ENCODE measurements at places on chromosomes 16 and 17.

GRCh38 chr16:10879681-10880589 lies 2.9 kb downstream of the CIITA start:
- no peak for DNase-seq

DNA sequence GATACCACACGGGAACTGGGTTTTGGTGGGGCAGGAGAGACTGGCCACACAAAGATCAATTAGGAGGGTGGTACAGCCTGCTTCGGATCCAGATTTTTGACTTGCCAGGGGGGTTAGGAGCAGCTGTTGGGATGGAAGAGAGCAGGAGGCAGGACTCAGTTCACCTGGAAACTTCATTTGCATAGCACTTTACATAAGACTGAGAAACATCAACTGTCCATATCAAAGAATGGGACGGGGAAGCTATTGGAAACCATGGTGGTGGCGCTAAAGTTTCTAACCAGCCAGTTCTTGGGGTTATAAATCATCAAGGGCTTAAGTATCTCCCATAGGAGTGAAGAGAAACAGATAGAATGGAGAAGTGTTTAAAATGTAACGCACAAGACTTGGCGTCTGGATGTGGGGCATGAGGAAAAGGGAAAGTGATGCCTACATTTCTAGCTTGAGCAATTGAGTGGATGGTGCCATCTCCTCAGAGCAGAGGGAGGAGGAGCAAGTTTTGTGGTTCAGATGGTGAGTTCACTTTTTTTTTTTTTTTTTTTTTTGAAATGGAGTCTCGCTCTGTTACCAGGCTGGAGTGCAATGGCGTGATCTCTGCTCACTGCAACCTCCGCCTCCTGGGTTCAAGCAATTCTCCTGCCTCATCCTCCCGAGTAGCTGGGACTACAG lies 6.4 kb upstream of the SRCAP start:
- no peak for DNase-seq

DNA sequence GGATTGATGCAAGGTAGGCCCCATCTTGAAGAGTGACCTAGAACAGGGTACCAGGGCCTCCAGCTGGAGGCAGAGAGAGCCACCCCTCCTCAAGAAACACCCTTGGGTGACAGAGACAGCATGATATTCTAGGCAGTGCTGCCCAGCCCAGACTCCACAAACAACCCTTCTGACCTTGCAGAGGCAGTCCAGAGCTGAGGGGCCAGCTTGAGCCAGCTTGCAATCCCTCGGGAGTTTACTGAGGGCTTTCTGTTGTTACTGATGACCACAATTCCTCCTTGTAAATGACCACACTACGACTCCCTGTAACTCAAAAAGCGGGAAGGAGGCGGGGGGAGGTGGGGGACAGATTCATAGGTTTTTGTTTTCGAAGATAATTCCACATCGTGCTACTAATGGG lies 18.6 kb upstream of the MNT start:
- no peak for DNase-seq

DNA sequence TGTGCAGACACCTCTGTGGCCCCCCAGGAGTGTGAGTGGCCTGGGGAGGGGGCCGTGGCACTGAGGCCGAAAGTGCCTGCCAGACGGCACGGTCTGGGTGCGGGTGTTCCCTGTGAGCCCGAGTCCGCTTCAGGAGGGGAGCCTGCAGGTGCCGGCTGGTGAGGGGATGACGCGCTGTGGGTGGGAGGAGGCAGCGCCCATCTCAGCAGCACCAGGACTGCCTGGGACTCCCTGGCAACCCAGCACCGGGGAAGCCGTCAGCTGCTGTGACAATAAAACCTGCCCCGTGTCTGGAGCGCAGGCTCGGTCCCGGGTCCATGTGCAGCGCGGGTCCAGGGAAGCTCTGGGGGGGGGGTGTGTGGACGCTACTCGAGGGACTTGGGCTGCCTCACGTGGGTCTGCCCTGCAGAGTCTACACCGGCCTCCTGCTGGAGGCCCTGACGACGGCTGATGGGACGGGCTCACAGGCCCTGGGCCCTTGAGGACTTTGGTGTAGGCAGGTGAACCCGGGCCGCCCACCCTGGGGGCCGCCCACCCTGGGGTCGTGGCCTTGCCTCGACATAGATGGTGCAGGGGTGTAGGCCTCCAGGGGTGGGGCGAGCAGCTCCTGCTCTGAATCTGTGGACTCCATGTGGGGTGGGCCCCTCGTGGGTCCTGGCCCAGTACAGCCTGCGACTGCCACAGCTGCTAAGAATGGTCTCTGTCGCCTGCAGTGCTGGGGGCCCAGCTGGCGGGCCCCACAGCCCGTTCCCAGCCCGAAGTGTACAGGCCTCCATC lies 5.9 kb upstream of the RAB40C start:
- DNase-seq: no peak

- no peak for DNase-seq
These were observed 5.0 kb downstream of the RPL19 start for GRCh38 chr17:39205112-39205526.

DNA sequence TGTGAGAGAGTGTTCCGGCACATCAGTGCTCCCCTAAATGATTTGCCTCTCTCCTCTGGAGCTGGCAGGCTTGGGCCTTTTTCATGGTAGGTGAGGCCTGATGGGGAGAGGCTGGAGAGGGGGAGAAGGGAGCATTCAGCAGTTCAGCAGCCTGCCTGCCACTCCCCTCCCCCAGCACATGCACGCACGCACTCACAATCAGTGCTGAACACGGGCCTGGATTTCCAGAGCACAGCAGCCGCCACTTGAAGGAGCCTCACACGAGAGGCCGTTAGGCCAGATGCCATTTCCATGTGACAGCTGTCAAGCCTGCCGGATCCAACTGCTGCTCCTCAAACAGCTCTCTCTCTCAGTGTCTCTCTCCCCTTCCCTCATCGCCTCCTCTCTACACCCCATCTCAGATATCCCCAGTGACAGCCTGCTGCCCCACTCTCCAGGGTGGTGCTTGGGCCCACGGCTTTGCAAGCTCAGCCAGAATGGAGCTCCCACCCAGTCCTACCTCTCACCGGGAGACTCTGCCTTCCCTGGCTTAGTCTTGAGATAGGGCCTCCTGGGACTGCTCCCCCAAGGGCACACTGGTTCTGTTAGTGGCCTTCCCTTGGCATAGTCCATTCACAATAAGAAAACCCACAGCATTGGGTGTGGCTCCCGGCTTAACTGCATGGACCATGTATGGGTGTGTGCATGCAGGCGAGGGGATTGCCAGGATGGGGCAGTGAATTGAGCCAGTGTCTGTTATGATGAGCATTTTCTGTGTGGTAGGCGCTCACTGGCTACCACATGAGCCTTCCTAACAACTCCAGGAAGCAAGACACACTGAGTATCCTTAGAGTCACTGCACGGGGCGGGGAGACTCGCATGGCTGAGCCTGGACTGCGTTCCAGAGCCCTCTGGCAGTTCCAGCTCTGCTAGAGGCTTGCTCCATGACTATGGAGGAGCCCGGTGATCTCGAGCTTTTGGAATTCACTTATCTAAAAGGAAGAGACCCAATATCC lies 226.2 kb downstream of the CCDC182 start:
- DNase-seq: no peak

- no peak for DNase-seq
These were observed 30.3 kb downstream of the MEOX1 start for GRCh38 chr17:43631429-43631828.

Measured in GM12892 (cell line).